NCI-H446 (cell line): ENCODE measurements at places on chromosomes 4 and X.

DNA sequence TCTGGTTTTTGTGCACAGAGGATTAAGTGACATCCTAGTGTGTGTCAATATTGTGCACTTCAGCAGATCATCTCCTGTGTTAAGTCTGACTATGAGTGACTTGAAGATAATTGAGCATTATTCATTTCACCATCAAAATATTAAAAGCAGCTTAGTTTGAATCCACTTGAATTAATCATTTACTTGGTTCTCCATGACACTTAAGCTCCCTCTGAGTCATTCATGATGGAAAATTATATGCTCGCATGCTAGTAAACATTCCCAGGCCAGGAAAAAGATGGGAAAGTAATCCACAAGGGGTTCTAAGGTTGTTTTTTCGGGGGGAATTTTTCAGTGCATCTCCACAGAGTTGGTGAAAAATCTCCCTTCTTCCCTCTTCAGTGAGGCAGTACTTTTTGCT lies 97.2 kb upstream of the EOLA2 start:
- no peak for DNase-seq

- no peak for DNase-seq
These were observed 25.9 kb upstream of the SMARCAD1 start for GRCh38 chr4:94181815-94182214.

GRCh38 chr4:181046809-181047208 lies 1196.4 kb upstream of the TENM3 start:
- no peak for DNase-seq

DNA sequence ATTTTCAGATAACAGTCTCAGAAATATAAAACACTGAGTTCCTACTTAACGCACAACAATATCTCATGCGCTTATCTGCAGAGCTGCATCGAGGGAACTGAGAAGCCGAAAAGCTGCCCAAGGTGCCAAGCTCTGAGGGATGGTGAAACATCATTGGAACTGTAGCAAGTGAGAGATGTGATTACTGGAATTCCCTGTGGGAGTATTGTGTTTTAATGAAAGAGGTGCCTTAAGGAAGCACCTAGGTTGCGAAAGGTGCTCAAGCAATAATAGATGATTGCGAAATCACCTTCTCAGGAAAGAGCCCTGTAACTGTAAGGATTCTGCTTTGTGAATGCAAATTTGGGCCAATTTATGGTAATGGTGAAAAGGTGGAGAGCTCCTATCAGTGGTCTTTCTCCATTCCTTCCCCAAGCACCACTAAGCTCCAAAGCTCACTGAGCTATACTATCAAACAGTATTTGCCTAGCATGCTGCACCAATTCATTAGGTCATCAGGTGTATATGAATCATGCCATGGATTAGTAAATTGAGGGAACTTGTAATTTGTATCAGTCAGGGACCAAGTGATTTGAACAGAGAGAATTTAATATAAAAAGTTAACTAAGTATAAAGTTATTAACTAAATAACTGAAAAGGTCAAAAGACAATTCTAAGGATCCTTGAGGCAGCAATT lies 59.0 kb upstream of the ATP8A1 start:
- no peak for DNase-seq

- DNase-seq: no peak
These were observed 27.4 kb upstream of the CCSER1 start for GRCh38 chr4:90099812-90100211.

GRCh38 chrX:85544609-85545008 lies 165.1 kb upstream of the POF1B start:
- DNase-seq: peak; percentile 0

GRCh38 chrX:110041980-110042379 lies 39.1 kb downstream of the TMEM164 start:
- no peak for DNase-seq

GRCh38 chrX:154013614-154014360 lies 5.9 kb downstream of the IRAK1 start:
- peak; percentile 26 for DNase-seq

GRCh38 chrX:97766501-97767095 lies 882.9 kb downstream of the RPA4 start:
- no peak for DNase-seq

- DNase-seq: no peak
These were observed 34.5 kb downstream of the KDM5C start for GRCh38 chrX:53190363-53190960.

DNA sequence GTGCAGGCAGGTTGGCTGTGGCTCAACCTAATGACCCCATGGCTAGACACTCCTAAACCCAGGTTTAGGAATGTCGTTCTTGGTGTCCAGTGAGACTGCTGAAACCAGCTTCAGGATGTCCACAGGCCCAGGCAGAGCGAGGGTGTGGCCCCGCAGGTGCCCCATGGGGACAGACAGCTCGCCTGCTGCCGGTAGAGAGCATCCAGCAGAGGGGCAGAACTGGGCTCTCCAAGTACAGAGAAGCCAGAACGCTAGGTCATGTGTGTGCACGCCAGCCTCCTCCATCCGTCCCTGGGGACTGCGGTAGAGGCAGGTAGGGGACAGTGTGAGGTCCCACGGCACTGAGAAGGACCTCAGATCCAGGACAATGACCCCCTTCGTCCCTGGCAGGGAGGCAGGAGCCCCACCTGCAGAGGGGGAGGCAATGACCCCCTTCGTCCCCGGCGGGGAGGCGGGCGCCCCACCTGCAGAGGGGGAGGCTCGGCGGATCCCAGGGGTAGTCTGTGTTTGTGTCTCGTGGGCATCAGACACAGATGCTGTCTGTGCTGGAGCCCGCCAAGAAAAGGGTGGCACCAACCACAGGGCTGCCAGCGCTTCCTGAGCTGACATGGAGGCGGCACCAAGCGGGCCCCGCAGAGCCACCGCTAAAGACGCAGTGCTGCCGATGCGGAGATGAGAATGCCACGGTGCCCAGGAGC lies 118.4 kb downstream of the FAM53A start:
- no peak for DNase-seq

DNA sequence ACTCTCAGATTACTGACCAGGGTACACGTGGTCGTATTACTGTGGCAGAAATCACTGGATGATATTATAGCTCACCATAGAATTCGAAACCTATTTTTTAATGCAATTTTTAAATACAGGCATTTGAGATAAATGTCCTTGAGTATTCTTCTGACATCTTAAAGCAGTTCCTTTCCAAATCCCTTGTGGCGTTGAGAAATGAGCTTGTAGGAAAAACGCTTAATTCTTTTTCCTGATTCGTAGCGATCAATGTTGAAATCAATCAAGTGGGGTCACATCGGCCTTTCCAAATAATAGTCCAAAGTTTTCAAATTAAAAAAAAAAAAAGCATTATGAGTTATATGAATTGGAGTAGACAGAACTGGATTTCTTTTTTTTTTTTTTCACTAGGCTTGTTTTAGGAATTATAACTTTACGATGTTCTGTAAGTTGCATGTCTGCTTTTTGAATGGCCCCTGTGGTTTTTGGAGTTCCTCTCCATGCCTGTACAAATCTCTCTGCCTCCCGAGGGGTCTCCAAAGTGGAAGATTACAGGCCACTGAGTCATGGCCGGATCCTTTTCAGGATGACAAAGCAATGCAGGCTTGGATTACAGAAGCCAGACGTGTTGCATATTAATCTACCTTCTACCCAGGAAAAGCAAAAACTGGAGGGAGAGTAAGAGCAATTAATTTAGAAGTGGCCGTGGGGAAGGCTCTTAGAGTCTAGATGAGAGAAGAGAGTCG lies 226.1 kb downstream of the SHOX start:
- no peak for DNase-seq

GRCh38 chr4:100721490-100721889 lies 203.7 kb upstream of the EMCN start:
- no peak for DNase-seq

GRCh38 chr4:155638195-155638965 lies 28.3 kb upstream of the GUCY1A1 start:
- DNase-seq: no peak

GRCh38 chrX:129040124-129040523 lies 483.2 kb downstream of the SMARCA1 start:
- DNase-seq: no peak

DNA sequence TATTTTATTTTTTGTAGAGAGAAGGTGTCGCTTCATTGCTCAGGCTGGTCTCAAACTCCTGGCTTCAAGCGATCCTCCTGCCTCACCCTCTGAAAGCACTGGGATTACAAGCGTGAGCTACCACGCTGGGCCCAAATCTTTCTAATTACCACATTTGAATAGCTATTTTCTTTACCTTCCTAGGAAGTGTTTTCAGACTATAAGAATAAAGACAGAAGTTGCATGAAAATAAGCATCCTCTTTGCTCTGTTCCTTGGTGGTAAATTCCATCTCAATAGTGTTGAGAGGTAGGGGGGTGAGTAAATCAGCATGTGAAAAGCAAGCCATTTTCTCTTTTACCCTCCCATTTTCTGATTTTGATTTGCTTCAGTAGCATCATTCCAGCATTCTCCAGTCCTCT lies 122.4 kb downstream of the LARP7 start:
- DNase-seq: no peak

DNA sequence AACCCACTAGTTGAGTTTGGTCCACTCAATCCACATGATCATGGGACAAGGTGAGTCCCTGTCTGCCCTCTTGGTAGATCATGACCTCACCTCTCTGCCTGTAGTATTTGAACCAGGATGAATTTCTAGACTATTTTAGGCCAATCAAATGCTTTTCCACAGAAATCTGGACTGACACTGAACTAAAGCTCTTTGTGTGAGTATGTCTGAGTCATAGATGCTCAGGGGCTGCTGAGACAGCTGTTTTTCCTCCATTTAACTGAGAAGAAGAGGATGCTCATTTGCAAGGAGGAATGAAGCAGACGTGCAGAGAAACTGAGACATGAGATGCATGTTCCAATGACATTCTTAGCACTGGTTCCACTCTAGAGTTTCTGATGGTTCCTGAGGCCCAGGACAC lies 77.3 kb upstream of the TMEM47 start:
- DNase-seq: no peak

- DNase-seq: no peak
These were observed 94.1 kb downstream of the IL1RAPL2 start for GRCh38 chrX:104660092-104660491.

DNA sequence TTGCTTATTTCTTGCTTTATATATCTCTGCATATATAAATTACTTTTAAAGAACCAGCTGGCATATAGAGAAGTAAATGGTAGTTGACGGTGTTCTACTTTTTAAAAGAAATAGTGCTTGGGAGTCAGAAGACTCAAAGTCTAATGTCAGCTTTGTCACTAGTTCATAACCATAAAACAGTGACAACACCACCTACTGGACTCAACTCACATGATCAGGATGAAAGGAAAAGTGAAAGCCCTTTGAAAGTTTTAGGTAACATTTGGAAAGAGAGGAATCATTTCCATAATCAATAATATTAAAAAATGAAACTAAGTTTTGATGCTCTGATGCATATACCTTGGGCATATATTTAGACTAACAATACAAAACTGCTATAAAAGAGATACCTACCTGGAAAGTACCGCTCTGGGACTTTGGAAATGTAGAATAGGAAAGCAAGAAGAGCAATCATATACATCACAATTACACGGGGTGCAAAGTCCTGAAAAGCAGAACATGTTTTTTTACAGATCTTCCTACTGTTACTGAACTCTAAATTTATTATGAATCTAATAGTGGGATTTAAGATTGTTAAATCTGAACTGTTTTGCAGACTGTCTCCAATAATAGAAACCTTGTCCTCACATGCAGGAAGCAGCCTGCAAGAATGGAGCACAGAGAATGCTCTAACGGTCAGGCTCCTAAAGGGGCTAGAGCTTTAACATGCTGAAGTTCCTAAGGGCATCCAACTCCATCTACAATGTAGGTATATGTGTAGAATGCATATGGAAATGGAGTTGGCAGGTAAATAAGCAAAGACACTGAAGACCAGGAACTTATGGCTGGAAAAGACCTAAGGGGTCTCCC lies 15.6 kb downstream of the PAQR3 start:
- no peak for DNase-seq

DNA sequence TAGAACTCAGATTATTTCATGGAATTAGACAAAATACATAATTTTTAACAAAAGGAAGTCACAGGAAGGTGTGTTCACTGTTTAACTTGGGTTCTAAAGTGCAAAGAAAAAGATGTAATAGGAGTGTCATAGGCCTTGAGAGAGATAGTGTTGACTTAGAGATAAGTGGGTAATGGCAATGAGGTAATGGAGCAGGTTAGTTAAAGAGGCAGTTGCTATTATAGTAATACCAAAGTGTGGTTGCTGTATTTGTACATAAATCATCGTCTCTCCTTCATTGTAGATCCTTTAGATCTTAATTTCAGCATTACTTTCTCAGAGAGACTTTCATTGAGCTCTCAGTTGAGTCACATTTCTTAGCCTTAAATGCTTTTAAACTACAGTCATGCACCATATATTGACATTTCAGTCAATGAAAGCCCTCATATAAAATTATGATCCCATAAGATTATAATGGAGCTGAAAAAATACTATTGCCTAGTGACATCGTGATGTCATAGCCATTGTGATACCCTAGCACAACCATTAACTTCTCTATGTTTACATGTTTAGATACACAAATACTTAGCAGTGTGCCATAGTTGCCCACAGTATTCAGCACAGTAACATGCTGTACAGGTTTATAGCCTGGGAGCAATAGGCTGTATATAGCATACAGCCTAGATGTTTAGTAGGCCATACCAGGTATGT lies 245.4 kb downstream of the ADGRL3 start:
- no peak for DNase-seq

GRCh38 chr4:124534131-124534530 lies 178.4 kb downstream of the ANKRD50 start:
- DNase-seq: no peak

DNA sequence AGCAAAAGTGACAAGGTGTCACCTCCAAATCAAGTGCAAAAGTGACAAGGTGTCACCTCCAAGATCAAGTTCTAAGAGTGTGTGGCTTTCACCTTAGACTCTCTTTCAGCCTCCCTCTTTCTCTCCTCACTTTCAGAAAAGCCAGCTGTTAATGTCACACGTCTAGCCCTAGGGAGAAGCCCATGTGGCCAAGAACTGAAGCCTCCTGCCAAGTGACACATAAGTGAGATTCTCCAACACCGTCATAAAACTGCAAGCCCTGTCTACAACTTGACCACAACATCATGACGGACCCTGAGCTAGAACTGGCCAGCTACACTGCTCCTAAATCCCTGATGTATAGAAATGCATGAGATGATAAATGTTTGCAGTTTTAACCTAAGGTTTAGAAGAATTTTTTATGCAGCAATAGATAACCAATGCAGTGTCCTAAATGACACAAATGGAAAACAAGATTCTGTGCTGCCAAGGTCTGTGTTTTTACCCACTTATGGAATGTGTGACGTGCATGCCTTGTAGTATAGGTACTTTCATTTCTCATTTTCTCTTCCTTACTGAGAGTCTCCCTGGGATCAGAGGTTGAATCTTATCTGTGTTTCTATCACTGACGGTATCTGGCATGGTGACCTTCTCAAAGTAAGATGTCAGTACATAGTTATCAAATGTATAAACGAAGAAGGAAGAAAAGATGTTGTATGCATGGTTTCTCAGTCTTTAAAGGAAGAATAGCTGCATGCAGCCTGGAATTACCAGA lies 25.0 kb downstream of the NLGN4X start:
- no peak for DNase-seq

- no peak for DNase-seq
These were observed 233.3 kb downstream of the STPG2 start for GRCh38 chr4:97910005-97910404.
